Lung (tissue), 17 donors: ENCODE measurements at places on chromosomes 16 and 17.

- DNase-seq: peak; percentile 28
- H3K27ac ChIP-seq: peak overlapping the region; percentile 84
- peaks cover 14% of the 10 kb centered on the region for H3K4me1 ChIP-seq
- no peaks in the 10 kb centered on the region for H3K36me3 ChIP-seq
- H3K27me3 ChIP-seq: peaks cover 10% of the 10 kb centered on the region
- H3K4me3 ChIP-seq: peak overlapping the region; percentile 51
Observed at GRCh38 chr17:20156196-20157000, 147.2 kb downstream of the SPECC1 start.

- no peak for DNase-seq
- H3K27me3 ChIP-seq: no peaks in the 10 kb centered on the region
Observed at GRCh38 chr17:78141437-78142118, 4.6 kb upstream of the C17orf99 start.

DNA sequence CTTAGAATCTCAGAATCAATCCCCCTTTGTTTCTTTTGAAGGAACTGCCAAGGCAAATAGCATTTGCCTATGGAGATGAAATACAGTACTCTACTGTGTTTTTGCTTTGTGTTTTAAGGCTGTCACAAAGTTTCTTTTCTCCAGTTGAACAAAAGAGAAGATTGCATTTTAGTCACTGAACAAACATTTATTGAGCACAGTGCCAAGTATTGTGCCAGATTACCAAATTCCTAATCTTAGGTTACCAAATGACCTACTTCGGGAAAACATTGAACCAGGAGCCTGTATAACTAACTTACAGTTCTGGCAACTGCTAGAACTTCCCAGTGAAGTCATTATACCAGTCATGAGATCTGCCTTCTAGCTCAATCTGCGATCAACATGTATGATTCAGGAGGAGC, 3.0 kb upstream of the UBB start:
- no peaks in the 10 kb centered on the region for H3K27me3 ChIP-seq
- H3K4me1 ChIP-seq: peaks cover 14% of the 10 kb centered on the region
- H3K4me3 ChIP-seq: no peak overlapping the region
- no peak overlapping the region for H3K27ac ChIP-seq
- peak; percentile 61 for DNase-seq
- peaks cover 5% of the 10 kb centered on the region for H3K36me3 ChIP-seq

DNA sequence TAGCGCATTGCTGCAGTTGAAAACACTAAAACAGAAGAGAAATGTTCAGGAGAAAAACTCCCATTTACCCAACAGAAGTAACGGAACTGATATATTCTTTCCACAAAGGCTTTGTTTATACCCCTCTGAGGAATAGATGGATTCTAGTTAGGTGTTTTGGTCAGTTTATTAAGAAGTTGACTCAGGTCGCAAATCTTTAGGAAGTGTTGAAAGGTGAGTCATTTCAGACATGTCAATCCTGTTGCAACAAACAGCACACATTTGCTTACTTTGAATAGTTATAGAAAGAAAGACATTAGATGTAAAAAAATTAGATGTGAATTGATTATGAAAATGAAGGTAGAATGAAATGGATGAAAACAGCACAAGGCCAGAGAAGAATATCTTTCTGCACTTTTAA, 941.0 kb downstream of the KCNJ2 start:
- H3K27me3 ChIP-seq: no peaks in the 10 kb centered on the region
- DNase-seq: no peak
- no peak overlapping the region for H3K4me3 ChIP-seq
- no peak overlapping the region for H3K27ac ChIP-seq

GRCh38 chr17:50829332-50829731, 6.1 kb upstream of the WFIKKN2 start:
- no peaks in the 10 kb centered on the region for H3K27me3 ChIP-seq
- H3K27ac ChIP-seq: no peak overlapping the region
- no peaks in the 10 kb centered on the region for H3K36me3 ChIP-seq
- no peak overlapping the region for H3K4me3 ChIP-seq
- no peak for DNase-seq

GRCh38 chr17:72407931-72408330, 287.1 kb downstream of the SOX9 start:
- no peak overlapping the region for H3K4me3 ChIP-seq
- H3K27ac ChIP-seq: no peak overlapping the region
- H3K27me3 ChIP-seq: no peaks in the 10 kb centered on the region
- DNase-seq: no peak

DNA sequence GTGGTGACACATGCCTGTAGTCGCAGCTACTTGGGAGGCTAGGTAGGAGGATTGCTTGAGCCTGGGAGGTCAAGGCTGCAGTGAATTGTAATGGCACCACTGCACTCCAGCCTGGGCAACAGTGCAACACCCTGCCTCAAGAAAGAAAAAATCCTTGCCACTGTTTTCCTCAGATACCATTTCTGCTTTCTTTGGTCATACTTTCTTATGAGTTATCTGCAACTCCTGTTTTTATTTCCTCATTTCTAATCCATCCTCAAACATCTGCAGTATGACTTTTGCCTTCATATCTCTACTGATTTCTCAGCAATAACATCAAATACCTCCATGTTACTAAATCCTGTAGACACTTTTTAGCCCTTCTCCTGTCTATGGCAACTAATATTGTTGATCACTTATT, 3.1 kb upstream of the AP2B1 start:
- H3K4me3 ChIP-seq: no peak overlapping the region
- H3K27ac ChIP-seq: no peak overlapping the region
- H3K36me3 ChIP-seq: no peaks in the 10 kb centered on the region
- peaks cover 9% of the 10 kb centered on the region for H3K4me1 ChIP-seq
- DNase-seq: no peak

DNA sequence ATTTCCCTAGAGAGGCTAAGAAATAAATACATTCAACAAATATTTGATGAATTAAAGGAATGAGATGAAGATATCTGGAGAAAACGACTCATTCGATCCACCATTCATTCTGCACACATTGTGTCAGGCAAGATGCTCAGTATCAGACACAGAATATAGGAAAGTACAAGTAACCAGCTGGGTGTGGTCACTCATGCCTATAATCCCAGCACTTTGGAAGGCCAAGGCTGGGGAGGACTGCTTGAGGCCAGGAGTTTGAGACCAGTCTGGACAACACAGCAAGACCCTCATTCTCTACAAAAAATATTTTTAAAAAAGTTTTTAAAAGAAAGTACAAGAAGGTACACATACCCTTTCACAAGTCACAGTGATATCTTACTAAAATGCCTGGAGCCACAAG, 42.3 kb downstream of the CRLF3 start:
- peaks cover 10% of the 10 kb centered on the region for H3K36me3 ChIP-seq
- H3K27me3 ChIP-seq: no peaks in the 10 kb centered on the region
- H3K27ac ChIP-seq: no peak overlapping the region

GRCh38 chr17:50134206-50135110, 4.5 kb upstream of the SAMD14 start:
- DNase-seq: no peak
- peaks cover 51% of the 10 kb centered on the region for H3K36me3 ChIP-seq
- H3K4me1 ChIP-seq: peaks cover 4% of the 10 kb centered on the region
- H3K4me3 ChIP-seq: no peak overlapping the region

DNA sequence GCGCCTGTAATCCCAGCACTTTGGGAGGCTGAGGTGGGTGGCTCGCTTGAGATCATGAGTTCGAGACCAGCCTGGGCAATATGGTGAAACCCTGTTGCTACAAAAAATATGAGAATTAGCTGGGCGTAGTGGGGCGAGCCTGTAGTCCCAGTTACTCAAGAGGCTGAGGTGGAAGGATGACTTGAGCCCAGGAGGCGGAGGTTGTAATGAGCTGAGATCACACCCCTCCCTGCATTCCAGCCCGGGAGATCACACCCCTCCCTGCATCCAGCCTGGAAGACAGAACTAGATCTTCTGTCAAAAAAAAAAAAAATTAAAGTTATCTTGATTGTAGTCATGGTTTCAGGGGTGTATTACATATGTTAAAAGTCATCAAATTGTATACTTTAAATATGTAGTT, 26.8 kb upstream of the GLG1 start:
- H3K4me3 ChIP-seq: no peak overlapping the region
- no peak for DNase-seq
- H3K27me3 ChIP-seq: no peaks in the 10 kb centered on the region

- H3K27ac ChIP-seq: no peak overlapping the region
- H3K36me3 ChIP-seq: no peaks in the 10 kb centered on the region
- H3K4me1 ChIP-seq: peaks cover 23% of the 10 kb centered on the region
- H3K4me3 ChIP-seq: no peak overlapping the region
- no peak for DNase-seq
- H3K27me3 ChIP-seq: no peaks in the 10 kb centered on the region
Observed at GRCh38 chr17:19372866-19373504, 5.3 kb upstream of the MAPK7 start.

DNA sequence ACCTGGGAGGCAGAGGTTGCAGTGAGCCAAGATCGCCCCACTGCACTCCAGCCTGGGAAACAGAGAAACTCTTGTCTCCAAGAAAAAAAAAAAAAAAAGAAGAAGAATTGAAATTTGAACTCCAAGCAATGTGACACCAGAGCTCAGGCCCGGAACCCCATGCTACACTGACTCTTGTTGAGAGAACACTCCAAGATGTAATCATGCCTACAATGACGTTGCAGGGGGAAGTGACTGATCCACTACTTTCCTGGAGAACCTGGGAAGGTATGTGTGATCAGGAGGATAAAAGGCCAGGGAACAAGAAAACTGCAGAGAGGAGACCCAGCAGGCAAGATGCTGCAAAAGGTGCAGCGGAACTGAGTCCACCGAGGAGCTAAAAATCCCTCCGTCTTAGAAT, 57.9 kb downstream of the ADCY9 start:
- H3K4me1 ChIP-seq: peaks cover 9% of the 10 kb centered on the region
- no peaks in the 10 kb centered on the region for H3K36me3 ChIP-seq
- no peak overlapping the region for H3K27ac ChIP-seq
- H3K27me3 ChIP-seq: no peaks in the 10 kb centered on the region

- H3K27ac ChIP-seq: no peak overlapping the region
- no peak overlapping the region for H3K4me3 ChIP-seq
Observed at GRCh38 chr16:60651346-60651745, 1384.9 kb downstream of the CDH8 start.

GRCh38 chr17:76969598-76970172, 101.5 kb downstream of the MGAT5B start:
- no peak overlapping the region for H3K27ac ChIP-seq
- H3K27me3 ChIP-seq: peaks cover 5% of the 10 kb centered on the region
- no peak overlapping the region for H3K4me3 ChIP-seq
- H3K36me3 ChIP-seq: no peaks in the 10 kb centered on the region
- peaks cover 15% of the 10 kb centered on the region for H3K4me1 ChIP-seq

GRCh38 chr17:76421044-76421407, 31.9 kb downstream of the UBE2O start:
- H3K4me1 ChIP-seq: peaks cover 9% of the 10 kb centered on the region
- H3K27me3 ChIP-seq: no peaks in the 10 kb centered on the region
- H3K4me3 ChIP-seq: no peak overlapping the region
- peak; percentile 65 for DNase-seq

DNA sequence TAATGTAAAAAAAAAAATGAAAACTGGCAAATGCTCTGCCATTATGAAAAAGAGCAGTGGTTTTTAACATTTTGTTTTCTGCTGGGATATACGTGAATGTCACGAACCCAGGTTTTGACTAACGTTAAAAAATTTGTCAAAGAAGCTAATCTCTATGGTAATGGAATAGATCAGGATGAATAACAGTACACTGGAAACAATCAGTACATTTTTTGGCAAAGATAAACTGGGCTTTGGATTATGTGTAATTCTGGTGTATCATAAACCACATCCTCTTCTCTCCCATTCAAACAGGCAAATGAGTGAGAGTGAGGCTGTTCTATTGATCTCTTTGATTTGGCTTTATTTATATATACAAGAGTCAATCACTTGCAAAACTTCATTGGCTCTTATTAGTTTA, 207.0 kb upstream of the IRX3 start:
- no peak overlapping the region for H3K27ac ChIP-seq
- DNase-seq: no peak
- no peaks in the 10 kb centered on the region for H3K27me3 ChIP-seq
- H3K36me3 ChIP-seq: no peaks in the 10 kb centered on the region

- peak; percentile 90 for DNase-seq
- peak within 1 kb of the TSS; percentile 73 for H3K4me3 ChIP-seq
- no peaks in the 10 kb centered on the region for H3K36me3 ChIP-seq
- H3K4me1 ChIP-seq: no peaks in the 10 kb centered on the region
Observed at GRCh38 chr17:75587675-75588595, at the start of gene MYO15B. Gene MYO15B, plus strand, starts transcription at chr17:75587800. Its CDS starts 258 bp downstream, at chr17:75588058.

DNA sequence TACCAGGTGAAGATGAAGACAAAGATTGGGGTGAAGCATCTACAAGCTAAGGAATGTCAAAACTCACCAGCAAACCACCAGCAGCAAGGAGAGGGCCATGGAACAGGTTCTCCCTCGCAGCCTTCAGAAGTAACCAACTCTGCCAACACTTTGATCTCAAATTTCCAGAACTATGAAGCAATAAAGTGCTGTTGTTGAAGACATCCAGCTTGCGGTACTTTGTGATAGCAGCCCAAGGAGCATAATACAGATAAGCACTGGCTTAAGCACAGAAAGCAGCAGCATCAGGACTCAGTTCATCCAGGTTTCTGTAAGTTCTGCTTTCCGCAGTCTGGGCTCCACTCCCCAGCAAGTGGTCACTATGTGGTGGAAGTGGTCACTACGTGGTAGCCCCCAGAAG, 16.0 kb upstream of the CDRT4 start:
- no peak overlapping the region for H3K27ac ChIP-seq
- no peaks in the 10 kb centered on the region for H3K36me3 ChIP-seq
- H3K27me3 ChIP-seq: no peaks in the 10 kb centered on the region
- DNase-seq: peak; percentile 89
- H3K4me3 ChIP-seq: no peak overlapping the region
- H3K4me1 ChIP-seq: peaks cover 5% of the 10 kb centered on the region

GRCh38 chr17:82781894-82782274, 30.0 kb downstream of the TBCD start:
- peaks cover 5% of the 10 kb centered on the region for H3K4me1 ChIP-seq
- H3K4me3 ChIP-seq: no peak overlapping the region
- DNase-seq: peak; percentile 87
- no peaks in the 10 kb centered on the region for H3K27me3 ChIP-seq
- peaks cover 8% of the 10 kb centered on the region for H3K36me3 ChIP-seq

- no peaks in the 10 kb centered on the region for H3K36me3 ChIP-seq
- no peak overlapping the region for H3K4me3 ChIP-seq
- no peaks in the 10 kb centered on the region for H3K27me3 ChIP-seq
- no peak for DNase-seq
- no peak overlapping the region for H3K27ac ChIP-seq
- peaks cover 5% of the 10 kb centered on the region for H3K4me1 ChIP-seq
Observed at GRCh38 chr17:1142561-1142971, 37.2 kb downstream of the ABR start.

- no peak for DNase-seq
- H3K4me1 ChIP-seq: no peaks in the 10 kb centered on the region
- no peak overlapping the region for H3K4me3 ChIP-seq
- H3K27ac ChIP-seq: no peak overlapping the region
Observed at GRCh38 chr17:70636517-70637133, 467.3 kb downstream of the KCNJ2 start.

- no peak overlapping the region for H3K4me3 ChIP-seq
- DNase-seq: peak; percentile 90
- peaks cover 23% of the 10 kb centered on the region for H3K4me1 ChIP-seq
- no peaks in the 10 kb centered on the region for H3K36me3 ChIP-seq
- H3K27ac ChIP-seq: peak overlapping the region; percentile 89
Observed at GRCh38 chr17:78879635-78880186, 23.3 kb downstream of the CEP295NL start.
